ENCODE measurements at places on chromosomes 13 and 19.

DNA sequence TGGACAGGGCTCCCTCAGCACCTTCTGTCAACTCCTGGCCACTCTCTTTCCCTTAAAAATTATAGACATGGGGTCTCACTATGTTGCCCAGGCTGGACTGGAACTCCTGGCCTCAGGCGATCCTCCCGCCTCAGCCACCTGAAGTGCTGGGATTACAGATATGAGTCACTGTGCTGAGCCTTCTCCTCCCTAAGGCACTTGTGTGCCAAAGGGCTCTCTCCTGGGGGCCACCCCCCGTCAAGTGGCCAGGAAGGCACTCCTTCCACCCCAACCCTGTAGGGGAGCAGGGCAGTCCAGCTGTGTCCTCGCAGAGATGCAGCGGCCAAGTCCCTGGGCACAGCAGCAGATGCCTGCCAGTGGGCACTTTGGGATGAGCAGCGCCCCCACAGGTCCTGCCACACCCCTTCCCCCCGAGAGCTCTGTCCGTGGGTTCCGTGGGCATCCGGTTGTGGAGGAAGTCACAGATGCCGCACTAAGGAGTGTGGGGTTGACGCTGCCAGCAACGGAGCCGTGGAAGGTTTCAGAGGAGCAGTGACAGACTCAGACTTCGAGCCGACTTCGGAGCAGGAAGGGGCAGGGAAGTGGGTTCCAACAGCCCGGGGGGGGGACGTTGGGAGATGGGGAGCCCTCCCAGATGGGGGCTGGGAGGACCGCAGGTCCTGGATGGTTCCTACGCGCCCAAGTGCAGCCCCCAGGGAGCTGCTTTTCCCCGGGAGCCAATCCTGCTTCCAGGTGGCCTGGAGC is 3.3 kb upstream of the UQCR11 start:
- no peak for DNase-seq

DNA sequence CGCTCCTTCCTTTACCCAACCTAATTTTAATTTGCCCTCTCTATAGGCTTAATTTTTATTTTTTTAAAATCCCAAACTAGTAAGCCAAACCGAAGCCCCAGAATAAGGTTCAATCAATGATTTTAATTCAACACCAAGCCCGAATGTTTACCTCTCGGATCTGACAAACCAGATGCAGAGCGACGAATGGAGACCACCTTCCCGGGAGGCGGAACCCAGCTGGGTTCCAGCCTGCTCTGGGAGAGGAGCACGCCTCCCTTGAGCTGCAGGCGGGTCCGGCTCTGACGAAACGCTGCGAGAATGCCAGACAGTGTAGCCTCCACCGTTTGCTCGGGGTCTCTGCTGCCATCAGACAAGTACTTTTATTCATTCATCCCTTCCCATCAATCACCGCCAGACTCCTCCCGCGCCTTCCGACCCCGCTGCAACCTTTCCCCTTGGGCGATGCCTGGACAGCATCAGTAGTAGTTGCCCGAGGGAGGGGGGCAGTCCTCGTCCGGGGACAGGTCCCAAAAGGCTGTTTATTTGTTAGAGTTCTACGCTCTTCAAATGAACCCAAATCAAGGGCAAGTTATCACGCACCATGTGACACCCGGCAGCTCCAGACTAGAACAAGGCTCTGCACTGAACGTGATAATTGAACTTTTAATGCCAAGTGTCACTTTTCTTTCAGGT is 752 bp upstream of the EDNRB start:
- peak; percentile 80 for DNase-seq

GRCh38 chr13:27559719-27560118 is 60.6 kb downstream of the LNX2 start:
- no peak for DNase-seq

DNA sequence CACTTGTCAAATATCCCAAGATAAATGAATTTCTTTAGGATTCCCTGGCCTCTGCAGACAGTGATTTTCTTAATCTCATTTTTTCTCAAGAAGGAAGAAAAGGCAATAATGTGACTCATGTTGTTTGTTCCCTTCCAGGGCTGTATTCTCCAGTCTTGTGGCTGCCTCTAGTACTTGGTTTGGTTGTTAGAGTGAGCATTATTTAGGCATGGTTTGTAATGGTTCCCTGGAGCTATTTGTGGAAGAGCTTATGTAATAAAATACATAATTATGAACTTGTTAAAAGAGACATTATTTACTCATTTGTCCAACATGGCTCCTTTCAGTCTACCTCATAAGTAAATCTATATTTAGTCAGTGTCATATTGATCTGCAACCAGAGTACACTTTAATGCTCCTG is 270.4 kb downstream of the DCT start:
- DNase-seq: peak; percentile 69

DNA sequence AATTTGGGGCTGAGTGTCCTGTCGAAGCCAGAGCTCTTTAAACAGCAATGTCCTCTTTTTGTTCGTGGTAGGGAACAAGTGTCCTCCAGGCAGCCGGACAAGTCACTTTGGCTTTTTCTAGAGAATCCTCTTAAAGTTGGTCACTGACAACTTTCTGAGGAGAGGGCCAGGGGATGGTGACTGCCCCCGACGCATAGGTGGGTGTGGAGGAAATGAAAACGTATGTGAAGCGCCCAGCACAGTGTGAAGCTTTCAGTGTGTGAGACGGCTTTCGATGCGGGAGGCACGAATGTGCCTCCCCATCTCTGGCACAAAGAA is 45.8 kb upstream of the ZNF536 start:
- DNase-seq: no peak

DNA sequence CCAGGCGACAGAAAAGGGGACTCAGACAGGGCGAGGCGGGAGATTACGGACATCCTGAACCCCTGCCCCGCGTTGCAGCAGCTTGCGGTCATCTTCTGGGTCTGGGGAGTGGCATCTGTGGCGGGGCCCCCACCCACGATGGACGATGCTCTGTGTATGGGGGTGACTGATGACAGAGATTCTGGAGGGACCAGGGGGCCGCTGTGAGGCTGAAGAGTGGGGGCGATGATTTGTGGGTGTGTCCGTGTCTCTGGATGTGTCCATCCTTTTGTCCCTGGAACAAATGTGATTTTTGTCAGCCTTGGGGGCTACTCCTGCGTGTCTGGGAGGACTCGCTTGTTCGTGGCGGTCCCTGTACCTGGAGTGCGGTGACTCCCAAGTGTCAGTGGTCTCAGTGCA is 17.7 kb downstream of the ZNF77 start:
- no peak for DNase-seq

All from NCI-H526 treated with DMSO at 0.1 percent for 48 hours (cell line).